ENCODE measurements at places on chromosomes 6 and 20.

- DNase-seq: no peak
These were observed 21.6 kb downstream of the KIAA1586 start for GRCh38 chr6:57068061-57068460.

GRCh38 chr6:158939255-158940159, 60.5 kb downstream of the RSPH3 start:
- DNase-seq: no peak

DNA sequence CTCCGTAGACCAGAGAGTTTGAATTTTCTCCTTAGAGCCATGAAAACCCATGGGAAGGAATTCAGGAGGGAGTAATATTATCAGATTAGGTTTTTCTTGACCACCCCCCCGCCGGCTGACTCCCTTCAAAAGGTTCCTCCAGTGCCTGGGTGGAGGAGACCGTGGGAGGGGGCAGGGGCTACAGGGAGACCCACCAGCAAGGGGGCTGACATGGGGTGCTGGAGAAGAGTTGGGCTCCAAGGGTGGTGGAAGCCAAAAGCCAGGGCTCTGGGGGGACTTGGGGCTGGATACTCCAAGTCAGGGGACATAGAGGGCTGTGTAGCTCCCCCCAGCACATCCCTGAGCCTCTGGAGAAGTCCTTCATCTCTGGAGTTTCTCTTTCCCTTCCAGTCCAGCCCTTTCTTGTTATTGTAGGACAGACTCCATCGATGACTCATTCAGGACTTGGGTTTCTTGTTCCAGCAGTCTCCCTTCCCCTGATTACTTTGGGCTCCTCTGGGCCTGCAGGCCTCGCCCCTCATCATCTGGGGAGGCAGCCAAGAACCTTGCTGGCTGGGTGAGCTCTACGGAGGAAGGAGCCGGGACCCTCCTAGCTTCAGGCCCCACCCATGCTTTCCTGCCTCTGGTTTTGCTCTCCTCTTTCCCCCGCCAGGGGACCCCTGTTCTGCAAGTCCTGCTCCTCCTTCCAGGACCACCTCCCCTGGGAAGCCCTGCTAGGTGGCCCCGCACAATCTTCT, 10.5 kb upstream of the KIAA1755 start:
- peak; percentile 85 for DNase-seq

- DNase-seq: no peak
These were observed 158.3 kb upstream of the CST7 start for GRCh38 chr20:24790746-24791283.

DNA sequence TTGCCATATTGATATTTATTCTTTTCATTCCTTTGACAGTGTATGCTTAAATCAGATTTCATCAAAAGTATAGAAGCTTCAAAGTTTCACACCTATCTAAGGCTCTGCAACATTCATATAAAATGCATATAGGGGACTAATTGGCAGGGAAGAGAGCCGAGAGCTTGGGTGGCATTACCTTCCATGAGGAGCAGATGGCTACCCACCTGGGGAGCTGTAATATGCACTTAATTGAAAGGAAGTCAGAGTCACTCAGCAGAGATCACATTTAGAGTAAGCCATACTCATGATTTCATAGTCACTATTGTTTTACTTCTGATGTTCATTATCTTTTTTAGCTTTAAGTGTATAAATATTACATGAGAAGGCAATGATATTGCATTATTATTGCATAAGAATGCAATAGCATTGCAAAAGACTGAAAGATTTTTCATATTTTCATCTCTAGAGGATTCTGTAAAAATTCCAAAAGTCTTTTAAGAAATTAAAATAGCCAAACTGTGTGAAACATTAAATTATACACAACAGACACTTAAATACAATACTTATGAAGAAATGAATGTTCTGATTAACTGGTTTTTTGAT, 1305.2 kb downstream of the EPHA7 start:
- no peak for DNase-seq

DNA sequence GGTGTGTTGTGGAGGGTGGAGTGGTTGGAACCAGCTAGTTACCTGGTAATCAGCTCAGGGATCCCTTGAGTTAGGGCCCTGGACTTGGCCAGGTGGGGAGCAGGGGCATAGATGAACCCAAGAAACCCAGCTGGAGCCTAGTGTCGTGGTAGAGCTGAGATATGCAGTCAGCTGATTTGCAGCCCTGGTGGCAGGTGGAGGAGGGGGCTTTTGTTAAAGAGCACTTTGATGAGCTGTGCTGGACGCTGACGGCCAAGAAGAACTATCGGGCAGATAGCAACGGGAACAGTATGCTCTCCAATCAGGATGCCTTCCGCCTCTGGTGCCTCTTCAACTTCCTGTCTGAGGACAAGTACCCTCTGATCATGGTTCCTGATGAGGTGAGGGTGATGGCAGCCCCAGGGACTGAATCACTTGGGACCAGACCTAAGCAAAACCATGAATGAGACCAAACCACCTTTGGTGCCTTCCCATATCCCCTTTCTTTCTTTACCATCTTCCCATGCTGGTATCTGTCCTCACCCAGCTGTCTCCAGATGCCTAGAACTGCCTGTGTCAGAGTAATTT, 12.7 kb downstream of the DEF6 start:
- DNase-seq: no peak

- DNase-seq: no peak
These were observed 44.5 kb upstream of the RNF217 start for GRCh38 chr6:124917769-124918168.

GRCh38 chr20:37725855-37726254, 32.0 kb downstream of the CTNNBL1 start:
- DNase-seq: no peak

DNA sequence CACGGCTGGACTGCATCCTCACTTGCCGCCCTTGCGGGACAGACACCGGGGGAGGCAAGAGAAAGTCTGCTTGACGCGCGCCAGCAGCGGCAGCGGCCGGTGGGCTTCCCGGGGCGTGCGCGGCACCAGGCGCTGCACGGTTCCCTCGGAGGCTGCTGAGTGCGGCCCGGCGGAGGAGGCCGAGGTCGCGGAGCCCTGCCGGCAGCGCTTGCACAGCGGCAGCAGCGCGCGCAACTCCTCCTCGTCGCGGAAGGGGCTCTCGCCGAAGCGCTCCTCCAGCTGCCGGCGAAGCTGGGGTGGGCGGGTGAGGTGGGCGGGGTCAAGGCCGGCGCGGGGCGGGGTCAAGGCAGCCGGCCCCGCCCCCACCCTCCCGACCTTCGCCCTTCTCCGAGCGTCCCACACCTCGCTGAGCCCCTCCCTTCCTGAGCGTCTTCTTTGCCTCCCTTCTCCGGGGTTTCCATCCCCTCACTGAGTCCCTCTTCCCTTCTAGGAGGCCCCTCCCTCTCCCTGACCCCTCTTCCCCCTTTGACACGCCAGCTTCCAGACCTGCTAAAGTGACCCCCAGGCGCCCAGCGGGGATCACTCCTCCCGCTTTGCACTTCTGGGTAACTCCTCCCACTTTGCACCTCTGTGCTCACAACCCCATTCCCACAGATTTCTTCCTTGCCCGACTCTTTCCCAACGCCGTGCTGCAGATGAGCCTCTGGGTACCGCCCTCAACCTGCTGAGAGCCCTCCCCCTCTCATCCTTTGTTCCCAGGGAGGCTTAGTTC, 8.8 kb downstream of the DUSP15 start:
- no peak for DNase-seq

- no peak for DNase-seq
These were observed 17.1 kb upstream of the GMNN start for GRCh38 chr6:24757611-24758010.

DNA sequence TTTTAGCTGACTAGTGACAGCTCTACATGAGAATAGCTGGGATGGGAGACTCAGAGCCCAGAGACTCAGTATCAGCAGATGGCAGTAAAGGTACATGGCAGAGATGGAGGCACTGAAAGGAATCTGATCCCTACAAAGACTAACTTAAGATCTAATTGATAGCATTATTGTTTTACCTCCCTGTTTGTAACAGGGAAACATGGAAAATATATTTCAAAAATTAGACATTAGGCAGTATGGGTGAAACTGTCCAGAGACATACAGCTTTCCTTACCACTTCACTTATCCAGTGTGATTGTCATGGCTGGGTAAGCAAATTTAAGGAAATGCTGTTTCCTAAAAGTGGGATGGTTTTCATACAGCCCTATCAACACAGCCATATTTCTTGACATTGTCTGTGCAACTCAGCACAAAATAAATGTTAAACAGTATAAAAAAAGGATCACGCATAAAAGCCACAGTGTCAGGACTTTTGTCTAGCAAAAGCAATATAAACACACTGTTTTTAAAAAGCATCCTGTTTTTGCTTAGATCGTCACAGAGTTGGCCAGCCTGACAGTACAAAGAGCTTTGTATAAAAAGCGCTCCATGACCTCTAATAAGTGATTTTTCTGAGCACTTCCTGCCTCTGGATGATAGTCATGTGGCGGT, 376.9 kb downstream of the PHF3 start:
- peak; percentile 40 for DNase-seq

GRCh38 chr6:44737341-44737740, 349.8 kb downstream of the CDC5L start:
- no peak for DNase-seq

DNA sequence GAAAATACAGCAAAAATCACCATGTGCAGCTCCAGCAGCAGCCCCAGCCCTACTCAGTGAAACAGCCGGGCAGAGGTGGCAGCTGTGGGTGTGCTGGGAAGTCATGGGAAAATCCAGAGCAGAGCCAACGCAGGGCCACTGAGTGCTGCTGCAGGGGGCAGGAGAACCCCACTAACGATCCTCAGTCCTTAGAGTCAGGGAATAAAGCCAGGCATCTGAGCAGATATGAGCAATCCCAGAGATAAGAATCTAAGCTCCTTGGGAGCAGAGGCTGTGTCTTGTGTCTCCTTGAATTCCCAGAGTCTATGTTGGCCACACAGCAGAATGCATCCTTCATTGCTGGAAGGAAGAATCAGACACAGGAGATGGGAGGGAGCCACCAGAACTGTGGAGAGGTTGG, 493.1 kb upstream of the MAP3K7 start:
- no peak for DNase-seq

DNA sequence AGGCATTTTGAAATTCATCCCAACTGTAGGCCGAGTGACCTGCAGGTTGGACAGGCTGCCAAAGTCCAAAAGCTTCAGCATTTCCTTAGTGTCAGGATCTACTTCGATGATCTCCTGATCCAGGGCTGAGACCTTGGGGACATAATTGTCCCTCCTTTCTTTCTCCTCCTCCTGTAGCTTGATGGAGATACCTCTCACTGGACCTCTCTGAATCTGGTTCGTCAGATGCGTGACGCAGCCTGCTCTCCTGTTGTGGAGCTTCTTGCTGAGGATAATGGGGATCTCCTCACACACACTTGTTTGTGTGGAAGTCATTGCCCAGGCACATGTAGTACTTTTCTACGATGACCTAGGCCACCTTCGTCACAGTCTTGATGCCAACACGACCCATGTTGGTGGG, 1.5 kb upstream of the MAS1L start:
- no peak for DNase-seq

GRCh38 chr6:159971341-159972178, 2.7 kb downstream of the IGF2R start:
- no peak for DNase-seq

DNA sequence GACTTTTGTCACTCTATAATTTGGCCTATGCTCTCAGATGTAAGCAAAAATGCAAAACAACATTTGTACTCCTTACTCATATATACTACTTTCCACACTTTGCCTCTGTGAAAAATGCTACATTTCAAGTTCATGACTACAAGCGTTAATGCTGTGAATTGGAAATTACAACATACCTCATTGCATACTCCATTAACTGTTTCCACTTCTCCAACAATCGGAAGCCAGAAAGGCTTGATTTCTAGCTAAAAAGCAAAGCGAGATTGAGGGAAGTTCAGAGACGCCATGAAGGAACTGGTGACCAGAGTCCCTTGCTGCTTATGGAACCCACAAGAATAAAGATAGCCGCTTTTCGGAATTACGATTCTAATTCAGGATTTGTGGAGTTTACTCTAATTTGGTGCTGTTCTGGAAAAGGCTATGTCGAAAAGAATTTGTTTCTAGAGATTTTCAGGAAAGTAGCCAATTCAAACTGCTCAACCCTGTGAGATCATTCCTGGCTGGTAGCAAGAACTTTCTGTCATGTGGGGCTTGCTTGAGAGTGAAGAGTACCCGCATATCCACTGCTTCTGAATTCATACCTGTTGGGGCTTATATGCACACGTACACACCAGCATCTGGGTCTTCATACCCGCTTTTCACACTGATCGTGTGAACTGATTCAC, 98.0 kb upstream of the CITED2 start:
- DNase-seq: no peak

DNA sequence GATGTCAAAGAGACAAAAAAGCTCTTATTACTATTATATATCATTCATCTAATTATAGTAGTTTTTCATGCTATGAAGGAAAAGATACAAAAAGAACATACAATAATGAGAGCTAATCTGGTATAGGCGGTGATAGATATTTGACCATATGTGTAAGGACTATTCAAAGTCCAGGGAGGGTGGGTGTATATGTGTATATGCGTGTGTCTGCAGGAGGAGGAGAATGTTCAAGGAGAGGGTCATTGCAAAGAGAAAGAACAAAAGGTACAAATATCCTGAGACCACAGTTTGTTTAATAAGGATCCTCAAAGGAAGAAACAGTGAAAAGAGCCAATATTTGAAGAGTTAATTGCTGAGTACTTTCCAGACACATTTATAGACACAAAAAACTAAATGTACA, 1288.6 kb upstream of the CITED2 start:
- no peak for DNase-seq

- no peak for DNase-seq
These were observed 10.9 kb upstream of the MAS1 start for GRCh38 chr6:159879856-159880255.

GRCh38 chr6:28811873-28812272, 111.9 kb downstream of the TRIM27 start:
- DNase-seq: no peak

DNA sequence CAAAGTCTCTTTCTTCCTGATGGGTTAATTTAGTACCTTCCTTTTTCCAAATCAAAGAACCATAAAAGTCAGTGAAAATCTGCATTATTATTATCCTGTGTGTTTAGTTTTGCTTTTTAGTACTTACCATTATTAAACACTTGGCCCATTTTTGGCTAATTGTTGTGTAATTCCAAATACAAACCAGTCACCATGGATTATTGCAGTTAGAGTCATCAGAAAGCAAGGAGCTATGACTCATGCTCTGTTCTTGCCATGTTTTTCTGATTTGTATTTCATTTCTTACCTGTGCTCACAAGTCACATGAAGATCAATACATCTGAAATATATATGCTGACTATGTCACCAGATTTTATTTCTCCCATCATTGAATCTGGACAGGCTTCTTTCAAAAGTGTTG, 31.3 kb downstream of the SLC22A3 start:
- DNase-seq: no peak

GRCh38 chr6:126198631-126199030, 141.3 kb upstream of the CENPW start:
- DNase-seq: no peak

- peak; percentile 73 for DNase-seq
These were observed 614 bp upstream of the TMEM242 start for GRCh38 chr6:157323966-157324300.

DNA sequence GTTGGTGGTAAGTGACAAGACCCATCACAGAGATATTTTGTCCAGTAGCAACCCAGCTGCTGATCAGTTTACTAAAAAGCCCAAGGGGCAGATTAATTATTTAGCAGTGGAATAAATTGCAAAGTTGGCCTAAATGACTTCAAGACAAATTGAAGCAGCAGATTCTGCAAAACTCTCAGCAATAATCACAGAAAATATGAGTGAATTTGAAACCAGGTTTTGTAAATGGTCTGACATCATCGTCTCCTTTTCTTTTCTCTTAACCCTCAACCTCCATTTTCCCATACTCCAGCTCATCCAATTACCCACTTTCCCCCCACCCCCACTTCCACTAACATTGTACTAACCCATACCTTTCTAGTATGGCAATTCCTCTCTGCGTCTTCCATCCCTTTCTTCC, 11.3 kb upstream of the PTPRK start:
- DNase-seq: no peak

GRCh38 chr6:47524136-47524845, 46.7 kb downstream of the CD2AP start:
- DNase-seq: no peak

Data from urothelium cell line (cell line).